ENCODE measurements at places on chromosomes 5 and 9.

DNA sequence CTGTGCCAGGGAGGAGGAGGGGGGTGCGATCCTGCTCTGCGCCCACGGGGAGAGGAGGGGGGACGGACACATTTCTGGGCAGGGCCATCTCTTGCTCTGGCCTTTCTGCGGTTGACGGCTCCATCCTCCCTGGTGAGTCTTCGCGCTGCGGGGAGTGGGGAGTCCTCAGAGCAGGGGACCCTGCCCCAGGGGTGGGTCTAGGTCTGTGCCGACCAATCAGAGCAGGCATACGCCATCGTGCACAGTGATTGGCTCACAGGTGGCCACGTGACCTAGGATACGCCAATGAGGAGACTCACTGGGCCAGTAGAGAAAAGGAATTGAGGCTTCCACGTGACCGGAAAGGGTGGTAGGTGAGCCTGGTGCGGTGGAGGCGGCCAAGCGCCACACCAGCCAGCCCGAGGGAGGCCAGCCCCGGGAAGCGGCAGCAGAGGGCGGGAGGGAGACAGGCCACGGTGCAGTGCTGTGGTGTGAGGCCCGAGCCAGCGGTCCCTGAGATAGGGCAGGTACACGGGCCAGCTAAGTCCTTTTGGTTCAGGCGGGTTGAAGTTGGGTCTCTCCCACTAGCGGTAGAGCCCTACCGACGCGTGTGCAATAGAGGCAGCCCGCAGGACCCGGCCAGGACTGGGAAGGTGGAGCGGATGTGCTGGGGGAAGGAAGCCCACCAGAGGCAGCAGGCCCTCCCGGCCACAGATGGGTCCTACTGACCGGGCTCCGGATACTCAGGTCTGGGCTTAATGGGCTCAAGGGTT lies 65.2 kb upstream of the RNF130 start:
- no peaks in the 10 kb centered on the region for H3K27me3 ChIP-seq
- no peaks in the 10 kb centered on the region for H3K36me3 ChIP-seq
- H3K4me1 ChIP-seq, result peaks cover 4% of the 10 kb centered on the region
- peak; percentile 26 for DNase-seq
- H3K27ac ChIP-seq, result no peak overlapping the region

- no peak overlapping the region for H3K27ac ChIP-seq
- no peaks in the 10 kb centered on the region for H3K36me3 ChIP-seq
- no peak overlapping the region for H3K4me3 ChIP-seq
- H3K4me1 ChIP-seq, result no peaks in the 10 kb centered on the region
Measured at GRCh38 chr9:130426883-130427282, 17.9 kb upstream of the ASS1 start.

- no peak for DNase-seq
- no peak overlapping the region for H3K4me3 ChIP-seq
- no peaks in the 10 kb centered on the region for H3K27me3 ChIP-seq
- H3K27ac ChIP-seq, result no peak overlapping the region
- no peaks in the 10 kb centered on the region for H3K36me3 ChIP-seq
- H3K4me1 ChIP-seq, result peaks cover 9% of the 10 kb centered on the region
Measured at GRCh38 chr9:112059966-112060320, 115.2 kb downstream of the SUSD1 start.

DNA sequence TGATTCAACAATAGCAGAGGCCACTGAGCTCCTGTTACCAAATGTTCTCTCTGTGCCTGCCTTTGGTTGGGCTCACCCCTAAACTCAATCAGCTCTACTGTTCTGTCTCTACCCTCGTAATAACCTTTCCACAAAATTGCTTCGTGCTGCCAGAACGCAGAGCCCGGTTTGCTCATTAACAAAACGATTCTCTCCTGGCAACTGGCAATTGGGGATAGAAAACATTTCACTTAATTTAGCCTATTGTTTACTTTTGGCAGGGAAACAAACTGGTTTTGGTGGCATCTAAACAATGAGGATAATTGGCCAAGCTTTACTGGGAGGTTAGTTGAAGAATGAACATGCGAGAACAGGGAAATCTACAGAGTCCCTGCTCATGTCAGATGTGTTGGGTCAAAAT lies 56.6 kb downstream of the SLC28A3 start:
- no peaks in the 10 kb centered on the region for H3K27me3 ChIP-seq
- H3K36me3 ChIP-seq, result no peaks in the 10 kb centered on the region
- no peak for DNase-seq
- H3K27ac ChIP-seq, result no peak overlapping the region
- no peaks in the 10 kb centered on the region for H3K4me1 ChIP-seq

GRCh38 chr9:84996029-84996428 lies 326.5 kb downstream of the NTRK2 start:
- no peak for DNase-seq
- no peaks in the 10 kb centered on the region for H3K27me3 ChIP-seq
- no peaks in the 10 kb centered on the region for H3K4me1 ChIP-seq
- H3K36me3 ChIP-seq, result no peaks in the 10 kb centered on the region
- no peak overlapping the region for H3K4me3 ChIP-seq

GRCh38 chr5:149870232-149870631 lies 74.4 kb downstream of the PDE6A start:
- H3K36me3 ChIP-seq, result no peaks in the 10 kb centered on the region
- no peaks in the 10 kb centered on the region for H3K4me1 ChIP-seq
- H3K27me3 ChIP-seq, result no peaks in the 10 kb centered on the region
- no peak overlapping the region for H3K4me3 ChIP-seq
- H3K27ac ChIP-seq, result no peak overlapping the region
- DNase-seq, result no peak

GRCh38 chr9:119959846-119960545 lies 590.8 kb upstream of the BRINP1 start:
- H3K27me3 ChIP-seq, result no peaks in the 10 kb centered on the region
- no peak overlapping the region for H3K27ac ChIP-seq
- H3K4me1 ChIP-seq, result no peaks in the 10 kb centered on the region
- H3K4me3 ChIP-seq, result no peak overlapping the region
- no peaks in the 10 kb centered on the region for H3K36me3 ChIP-seq
- DNase-seq, result no peak

DNA sequence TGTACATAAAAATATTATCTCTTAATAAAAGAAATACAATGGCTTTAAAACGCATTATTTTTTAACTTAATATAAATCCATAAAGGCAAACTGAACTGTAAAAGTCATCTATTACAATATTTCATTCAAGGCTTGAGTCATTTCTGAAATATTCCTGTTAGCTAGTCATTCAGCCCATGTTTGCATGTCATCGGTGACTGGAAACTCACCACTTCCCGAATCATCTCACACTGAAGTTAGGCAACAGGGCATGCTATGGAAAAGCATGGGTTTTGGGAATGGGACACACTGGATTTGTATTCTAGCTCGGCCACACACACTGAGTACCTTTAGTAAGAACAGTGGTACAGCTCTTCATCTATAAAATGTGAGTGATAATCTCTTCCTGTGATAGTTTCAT lies 691.1 kb upstream of the C9orf72 start:
- H3K36me3 ChIP-seq, result no peaks in the 10 kb centered on the region
- no peak overlapping the region for H3K4me3 ChIP-seq
- no peaks in the 10 kb centered on the region for H3K4me1 ChIP-seq
- no peaks in the 10 kb centered on the region for H3K27me3 ChIP-seq
- no peak overlapping the region for H3K27ac ChIP-seq
- no peak for DNase-seq

- no peak overlapping the region for H3K4me3 ChIP-seq
- H3K27me3 ChIP-seq, result peaks cover 16% of the 10 kb centered on the region
- no peak overlapping the region for H3K27ac ChIP-seq
- DNase-seq, result peak; percentile 82
Measured at GRCh38 chr9:126558051-126558665, 55.6 kb upstream of the LMX1B start.

DNA sequence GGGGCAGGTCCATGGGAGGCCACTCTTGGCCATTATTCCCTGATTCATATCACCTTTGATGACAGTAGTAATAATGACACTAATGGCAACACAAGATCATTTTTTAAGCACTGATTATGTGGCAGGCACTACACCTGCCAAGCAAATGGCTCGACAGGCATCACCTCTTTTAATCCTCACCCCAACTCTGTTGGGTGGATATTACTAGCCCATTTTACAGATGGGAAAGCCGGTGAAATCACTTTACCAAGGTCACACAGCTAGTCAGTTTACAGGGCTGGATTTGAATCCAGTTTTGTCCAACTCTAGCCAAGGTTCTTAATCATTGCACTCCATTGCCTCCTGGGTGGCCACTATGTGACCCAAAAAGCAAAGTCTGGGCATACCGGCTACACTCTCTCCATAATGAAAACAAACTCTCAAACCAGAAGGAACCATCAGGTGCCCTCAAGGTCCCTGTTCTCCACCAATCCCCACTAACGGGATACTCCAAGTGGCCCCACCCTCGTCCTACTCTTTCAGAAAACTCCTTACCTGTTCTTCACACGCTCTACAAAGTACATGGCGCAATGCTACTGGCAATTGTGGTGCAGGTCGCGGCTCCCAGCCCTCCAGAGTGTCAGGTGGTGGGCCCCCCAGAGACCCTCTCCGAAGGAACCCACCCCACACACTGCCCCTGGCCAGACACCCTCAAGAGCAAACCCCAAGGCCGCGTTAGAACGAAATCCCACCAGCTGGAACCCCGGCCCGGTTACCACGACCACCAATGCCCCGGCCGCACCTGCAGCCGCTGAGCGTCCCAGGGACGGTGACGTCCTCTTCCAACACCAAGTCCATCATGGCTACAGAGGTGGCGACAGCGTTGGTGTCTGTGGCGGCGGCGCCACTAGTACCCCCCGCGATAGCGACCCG lies 572 bp downstream of the CDK5RAP2 start:
- DNase-seq, result no peak
- H3K36me3 ChIP-seq, result no peaks in the 10 kb centered on the region
- peak overlapping the region; percentile 55 for H3K27ac ChIP-seq
- peak overlapping the region; percentile 84 for H3K4me3 ChIP-seq

GRCh38 chr5:82894716-82895115 lies 182.5 kb downstream of the TMEM167A start:
- DNase-seq, result no peak
- H3K4me3 ChIP-seq, result no peak overlapping the region
- H3K27me3 ChIP-seq, result no peaks in the 10 kb centered on the region
- H3K36me3 ChIP-seq, result no peaks in the 10 kb centered on the region
- H3K4me1 ChIP-seq, result no peaks in the 10 kb centered on the region
- no peak overlapping the region for H3K27ac ChIP-seq

GRCh38 chr5:154949781-154950180 lies 8.9 kb downstream of the MRPL22 start:
- no peak overlapping the region for H3K27ac ChIP-seq
- no peak overlapping the region for H3K4me3 ChIP-seq
- H3K27me3 ChIP-seq, result no peaks in the 10 kb centered on the region
- H3K36me3 ChIP-seq, result peaks cover 19% of the 10 kb centered on the region
- DNase-seq, result no peak

DNA sequence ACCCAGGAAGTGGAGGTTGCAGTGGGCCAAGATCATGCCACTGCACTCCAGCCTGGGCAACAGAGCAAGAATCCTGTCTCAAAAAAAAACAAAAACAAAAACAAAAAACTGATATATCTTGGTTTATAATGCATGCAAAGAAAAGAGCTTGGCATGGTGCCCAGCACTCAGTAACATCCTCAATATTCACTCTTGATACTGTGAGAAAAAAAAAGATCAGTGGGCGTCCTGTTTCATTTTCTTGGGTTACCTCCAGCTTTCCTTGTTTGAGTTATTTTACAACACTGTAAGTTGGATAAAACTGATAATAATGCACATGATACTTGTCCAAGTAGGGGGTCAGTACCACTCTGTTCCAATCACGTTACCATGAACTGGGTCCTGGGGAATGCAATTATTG lies 7.8 kb downstream of the PHYHD1 start:
- H3K4me3 ChIP-seq, result no peak overlapping the region
- H3K27ac ChIP-seq, result no peak overlapping the region
- no peaks in the 10 kb centered on the region for H3K36me3 ChIP-seq
- peaks cover 16% of the 10 kb centered on the region for H3K4me1 ChIP-seq
- no peak for DNase-seq
- H3K27me3 ChIP-seq, result no peaks in the 10 kb centered on the region

DNA sequence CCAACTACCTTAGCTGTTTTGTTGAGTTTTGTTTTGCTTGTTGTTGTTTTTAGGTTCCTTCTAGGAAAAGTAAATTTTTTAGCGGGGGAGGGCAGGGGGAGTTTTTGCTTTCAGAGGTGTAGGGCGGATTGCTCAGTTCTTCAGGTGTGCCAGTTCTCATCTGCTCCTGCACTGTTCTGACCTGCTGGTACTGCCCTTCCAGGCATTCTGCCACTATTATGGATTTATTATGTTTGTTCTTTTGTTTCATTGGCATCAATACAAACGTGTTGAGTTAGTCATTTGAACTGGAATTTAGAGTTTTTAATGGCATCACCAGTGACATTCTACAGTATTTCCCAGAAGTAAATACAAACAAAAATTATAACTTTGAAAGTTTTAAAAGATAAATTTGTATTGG lies 26.0 kb downstream of the ERCC6L2 start:
- H3K27me3 ChIP-seq, result no peaks in the 10 kb centered on the region
- DNase-seq, result no peak
- H3K36me3 ChIP-seq, result peaks cover 3% of the 10 kb centered on the region
- H3K27ac ChIP-seq, result no peak overlapping the region
- H3K4me3 ChIP-seq, result no peak overlapping the region
- H3K4me1 ChIP-seq, result peaks cover 1% of the 10 kb centered on the region

- H3K27ac ChIP-seq, result no peak overlapping the region
- H3K27me3 ChIP-seq, result no peaks in the 10 kb centered on the region
- H3K4me3 ChIP-seq, result no peak overlapping the region
- H3K36me3 ChIP-seq, result no peaks in the 10 kb centered on the region
- H3K4me1 ChIP-seq, result no peaks in the 10 kb centered on the region
Measured at GRCh38 chr5:128123936-128124335, 40.4 kb downstream of the SLC12A2 start.

All from CD4-positive, alpha-beta T cell (primary cell).